IMR-90 (cell line): ENCODE measurements at places on chromosomes 12 and 14.
A peak's percentile ranks its signal among the peaks of the same experiment; 100 is the strongest.

GRCh38 chr14:99686557-99687283 lies 2.6 kb downstream of the CYP46A1 start:
- DNase-seq, result no peak
- H3K4me3 ChIP-seq, result no peak overlapping the region
- H3K27me3 ChIP-seq, result peaks cover 47% of the 10 kb centered on the region
- H3K27ac ChIP-seq, result no peak overlapping the region
- no peaks in the 10 kb centered on the region for H3K36me3 ChIP-seq
- H3K4me1 ChIP-seq, result peaks cover 8% of the 10 kb centered on the region

DNA sequence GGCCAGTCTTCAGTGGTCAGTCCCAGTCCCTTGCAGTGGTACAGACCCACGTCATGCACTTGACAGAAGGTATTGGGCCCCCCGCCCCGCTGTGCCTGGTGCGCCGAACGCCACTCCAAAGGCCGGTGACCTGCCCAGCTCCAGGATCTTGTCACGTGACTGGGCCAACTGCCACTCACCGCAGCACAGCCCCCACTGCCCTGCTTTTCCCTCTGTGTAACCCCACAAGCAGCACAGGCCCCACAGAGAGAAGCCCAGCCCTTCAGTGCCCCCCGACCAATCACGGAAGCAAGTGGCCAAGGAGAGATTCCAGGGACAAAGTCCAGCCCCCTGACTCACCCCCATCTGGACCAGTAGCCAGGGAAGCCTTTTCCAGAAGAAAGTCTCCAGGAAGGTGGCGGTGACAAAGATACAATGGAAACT lies 498 bp downstream of the GPR132 start:
- H3K27ac ChIP-seq, result no peak overlapping the region
- peaks cover 7% of the 10 kb centered on the region for H3K4me1 ChIP-seq
- no peaks in the 10 kb centered on the region for H3K27me3 ChIP-seq
- no peak overlapping the region for H3K4me3 ChIP-seq
- no peaks in the 10 kb centered on the region for H3K36me3 ChIP-seq

GRCh38 chr12:50720085-50720484 lies 43.8 kb upstream of the ATF1 start:
- H3K4me3 ChIP-seq, result no peak overlapping the region
- H3K4me1 ChIP-seq, result peaks cover 2% of the 10 kb centered on the region; the same call in 1 of the 2 replicates
- no peak overlapping the region for H3K27ac ChIP-seq
- peak; percentile 50 for DNase-seq
- no peaks in the 10 kb centered on the region for H3K27me3 ChIP-seq

- peak overlapping the region; percentile 68 for H3K4me3 ChIP-seq
- no peaks in the 10 kb centered on the region for H3K4me1 ChIP-seq
- peak overlapping the region; percentile 57 for H3K27ac ChIP-seq
- no peaks in the 10 kb centered on the region; the same call in 1 of the 2 replicates for H3K36me3 ChIP-seq
- DNase-seq, result no peak
- no peaks in the 10 kb centered on the region for H3K27me3 ChIP-seq
These were observed 489 bp downstream of the CEP290 start for GRCh38 chr12:88141425-88141773.
